GF-D8 (cell line): ENCODE measurements at places on chromosomes 4 and X.
A peak's percentile ranks its signal among the peaks of the same experiment; 100 is the strongest.

- no peak for DNase-seq
Measured at GRCh38 chr4:71189471-71189870, 149.3 kb upstream of the SLC4A4 start.

DNA sequence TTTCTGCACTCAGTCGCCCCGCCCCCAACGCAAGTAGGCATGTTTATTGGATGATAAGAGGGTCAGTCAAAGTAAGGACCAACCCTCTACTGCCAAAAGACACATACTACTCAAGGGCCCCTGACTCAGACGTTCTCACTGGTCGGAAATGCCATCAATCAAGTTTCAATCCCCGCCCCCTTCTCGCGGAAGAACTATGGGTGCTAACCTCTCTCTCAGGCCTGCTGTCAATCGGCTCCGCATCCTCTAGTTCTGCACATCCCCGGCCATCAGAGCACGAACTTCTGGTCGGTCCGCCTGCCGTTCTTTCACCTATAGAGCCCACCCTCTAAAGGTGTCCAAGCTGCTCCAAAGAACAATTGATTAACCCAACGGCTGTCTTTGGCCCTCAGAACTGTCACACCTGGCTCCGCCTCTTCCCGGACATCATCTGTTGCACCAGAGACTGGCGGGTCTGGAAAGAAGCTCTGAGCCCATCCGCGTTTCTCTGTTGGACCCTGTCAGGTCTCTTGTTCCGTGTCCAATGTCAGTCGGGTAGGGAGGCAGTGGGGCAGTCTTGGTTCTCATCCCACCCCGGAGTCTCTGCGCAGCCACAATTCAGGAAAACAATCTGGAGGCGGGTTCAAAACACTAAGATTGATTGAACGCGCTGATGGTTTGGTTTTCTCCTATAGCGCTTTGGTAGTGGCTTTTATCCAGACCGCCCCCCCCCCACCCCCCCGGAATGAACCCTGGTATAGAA lies 15.2 kb downstream of the NDUFB11 start:
- peak; percentile 77 for DNase-seq

DNA sequence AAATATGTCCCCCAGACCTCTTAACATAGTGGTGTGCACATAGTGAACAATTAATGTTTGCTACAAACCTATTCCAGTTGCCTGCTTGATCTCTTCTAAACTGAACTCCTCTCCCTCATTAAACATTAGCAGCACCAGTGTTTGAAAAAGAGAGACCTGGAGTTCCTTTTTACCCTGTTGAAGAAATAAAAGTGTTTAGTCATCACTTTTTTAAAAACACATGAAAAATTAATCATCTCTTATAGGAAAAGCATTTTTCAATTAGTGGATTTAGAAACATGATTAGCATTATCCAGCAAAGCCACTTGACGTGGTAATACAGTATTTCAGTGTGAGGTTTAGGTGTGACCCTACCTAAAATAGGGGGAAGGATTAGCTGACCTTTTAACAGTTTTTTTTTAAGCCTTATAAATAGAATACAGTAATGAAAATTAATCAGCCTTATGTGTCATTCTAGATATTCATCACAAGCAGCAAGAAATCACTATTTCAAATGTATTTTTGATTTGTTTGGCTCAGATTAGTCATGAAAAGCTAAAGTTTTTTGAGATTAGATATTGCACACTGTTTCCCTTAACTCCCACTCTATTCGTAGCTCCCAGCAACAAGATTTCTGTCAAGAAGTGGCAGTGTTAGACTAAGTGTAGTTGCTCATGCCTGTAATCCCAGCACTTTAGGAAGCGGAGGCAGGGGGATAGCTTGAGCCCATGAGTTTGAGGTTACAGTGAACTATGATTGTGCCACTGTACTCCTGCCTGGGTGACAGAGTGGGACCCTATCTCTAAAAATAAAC lies 26.2 kb downstream of the CUL4B start:
- DNase-seq, result no peak

- DNase-seq, result no peak
Measured at GRCh38 chr4:23889814-23890341, at the start of gene PPARGC1A. Gene PPARGC1A (minus strand): TSS chr4:23890047. CDS start chr4:23889957, 90 bp downstream.

DNA sequence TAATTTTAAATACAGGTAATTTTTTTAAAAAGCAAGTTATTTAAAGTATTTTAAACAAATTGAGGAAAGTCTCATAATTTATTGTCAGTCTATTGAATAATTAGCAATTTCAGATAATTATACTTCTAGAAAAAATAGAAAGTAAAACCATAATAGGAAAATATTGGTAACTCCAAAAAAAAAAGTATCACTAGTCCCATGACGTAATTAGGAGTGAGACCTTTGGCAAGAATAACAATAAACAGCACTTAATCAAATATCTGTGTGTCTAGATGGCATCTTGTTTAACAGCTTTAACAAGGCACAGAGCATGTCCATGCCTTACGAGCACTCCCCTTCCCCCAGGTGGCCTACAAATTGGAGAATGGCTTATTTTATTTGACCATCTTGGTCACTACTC lies 1683.6 kb upstream of the AGA start:
- DNase-seq, result no peak

GRCh38 chr4:81648576-81649275 lies 177.0 kb upstream of the RASGEF1B start:
- no peak for DNase-seq

GRCh38 chr4:119683518-119683917 lies 54.9 kb upstream of the PDE5A start:
- no peak for DNase-seq

- DNase-seq, result no peak
Measured at GRCh38 chrX:99078301-99078700, 1331.8 kb downstream of the PCDH19 start.

DNA sequence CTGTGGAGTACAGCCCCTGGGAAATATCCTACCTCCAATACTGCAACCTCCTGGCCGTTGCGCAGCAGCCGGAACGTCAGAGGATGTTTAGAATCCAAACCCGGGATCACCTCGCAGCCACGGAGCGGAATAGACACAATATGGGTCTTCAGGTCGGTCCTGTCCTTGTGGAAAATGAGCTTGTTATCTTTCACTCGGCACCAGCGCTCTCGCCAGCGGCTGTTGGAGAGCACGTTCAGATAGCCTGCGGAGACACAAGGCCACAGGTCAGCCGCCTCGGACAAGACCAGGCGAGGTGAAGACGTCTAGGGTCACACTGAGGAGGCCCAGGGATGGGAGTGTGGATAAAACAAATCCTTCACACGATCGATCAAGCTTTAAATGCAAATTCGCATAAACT lies 139.3 kb downstream of the AFAP1 start:
- DNase-seq, result no peak

- no peak for DNase-seq
Measured at GRCh38 chr4:112726041-112726440, 89.1 kb downstream of the LARP7 start.

- no peak for DNase-seq
Measured at GRCh38 chrX:50877310-50877709, 33.2 kb upstream of the BMP15 start.

GRCh38 chr4:157447195-157447594 lies 226.7 kb downstream of the GRIA2 start:
- DNase-seq, result no peak
